Nucleus accumbens (tissue), 56 donors: ENCODE measurements at places on chromosomes 2 and 18.

DNA sequence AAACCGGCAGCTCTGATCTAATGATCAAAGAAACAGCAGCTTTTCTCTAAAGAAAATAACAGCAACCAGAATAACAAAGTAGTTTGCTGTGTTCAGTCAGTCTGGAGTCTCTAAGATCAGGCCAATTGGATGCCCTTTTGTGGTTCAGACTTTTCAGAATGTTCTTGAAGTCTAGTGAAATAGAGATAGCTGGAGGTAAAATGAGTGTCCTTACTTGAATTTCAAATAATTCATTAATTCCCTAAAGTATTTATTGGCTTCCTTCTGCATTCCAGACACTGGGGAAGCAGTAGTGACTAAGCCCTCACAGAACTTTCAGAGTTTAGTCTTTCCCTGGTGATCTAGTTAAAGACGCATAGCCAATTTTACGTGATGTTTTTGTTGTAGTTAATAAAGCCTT is 58.7 kb downstream of the C18orf54 start:
- no peak for DNase-seq

DNA sequence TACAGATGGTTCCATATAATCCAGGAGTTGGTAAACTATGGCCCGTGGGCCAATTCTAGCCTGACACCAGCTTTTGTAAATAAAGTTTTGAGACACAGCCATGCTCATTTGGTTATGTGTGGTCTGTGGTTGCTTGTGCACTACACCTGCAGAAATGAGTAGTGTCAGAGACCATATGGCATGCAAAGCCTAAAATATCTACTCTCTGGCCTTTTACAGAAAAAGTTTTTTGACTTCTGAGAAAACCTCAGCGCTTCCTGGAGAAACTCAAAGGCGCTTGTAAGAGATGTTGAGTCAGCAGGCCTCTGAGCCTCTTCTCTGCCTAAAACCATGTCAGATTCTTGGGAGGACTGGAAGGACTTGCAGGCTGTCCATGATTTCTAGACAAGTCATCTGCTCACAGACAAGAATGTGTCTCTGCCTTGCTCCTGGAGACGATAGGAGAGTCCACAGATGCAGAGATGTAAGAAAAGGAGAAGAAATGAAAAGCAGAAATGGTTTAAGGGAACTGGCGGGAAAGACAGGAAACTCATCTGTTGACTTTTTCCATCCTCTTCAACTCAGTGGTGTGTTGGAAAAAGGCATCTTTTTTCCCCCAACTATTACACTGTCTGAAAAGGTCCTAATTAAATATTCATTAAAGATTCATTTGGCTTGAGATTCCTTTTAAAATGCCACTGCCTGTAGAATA is 5.2 kb downstream of the TTC39C start:
- DNase-seq, result no peak

- no peak for DNase-seq
Observed at GRCh38 chr18:79933765-79934164, 17.7 kb downstream of the SLC66A2 start.

DNA sequence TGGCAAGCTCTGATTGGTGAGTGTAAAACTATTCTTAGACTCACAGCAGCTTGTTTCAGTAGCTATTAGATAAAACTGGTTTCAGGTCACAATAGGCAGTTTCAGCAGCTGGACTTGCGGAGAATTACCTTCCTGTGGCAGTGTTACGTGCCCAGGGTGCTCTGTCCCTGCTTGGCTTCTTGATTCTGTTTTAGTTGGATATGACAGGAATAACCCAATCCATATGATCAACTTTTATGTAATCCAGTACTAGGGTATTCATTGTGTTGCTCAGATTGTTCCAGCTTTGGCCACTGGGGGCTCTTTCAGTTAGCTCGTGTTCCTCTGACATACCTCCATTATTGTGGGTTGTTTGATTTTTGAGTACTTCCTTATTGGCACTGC is 43.1 kb downstream of the INPP4A start:
- DNase-seq, result no peak

GRCh38 chr2:96961210-96961950 is 25.0 kb downstream of the FAM178B start:
- no peak for DNase-seq

- no peak for DNase-seq
Observed at GRCh38 chr2:64945973-64946768, 43.0 kb upstream of the SLC1A4 start.

DNA sequence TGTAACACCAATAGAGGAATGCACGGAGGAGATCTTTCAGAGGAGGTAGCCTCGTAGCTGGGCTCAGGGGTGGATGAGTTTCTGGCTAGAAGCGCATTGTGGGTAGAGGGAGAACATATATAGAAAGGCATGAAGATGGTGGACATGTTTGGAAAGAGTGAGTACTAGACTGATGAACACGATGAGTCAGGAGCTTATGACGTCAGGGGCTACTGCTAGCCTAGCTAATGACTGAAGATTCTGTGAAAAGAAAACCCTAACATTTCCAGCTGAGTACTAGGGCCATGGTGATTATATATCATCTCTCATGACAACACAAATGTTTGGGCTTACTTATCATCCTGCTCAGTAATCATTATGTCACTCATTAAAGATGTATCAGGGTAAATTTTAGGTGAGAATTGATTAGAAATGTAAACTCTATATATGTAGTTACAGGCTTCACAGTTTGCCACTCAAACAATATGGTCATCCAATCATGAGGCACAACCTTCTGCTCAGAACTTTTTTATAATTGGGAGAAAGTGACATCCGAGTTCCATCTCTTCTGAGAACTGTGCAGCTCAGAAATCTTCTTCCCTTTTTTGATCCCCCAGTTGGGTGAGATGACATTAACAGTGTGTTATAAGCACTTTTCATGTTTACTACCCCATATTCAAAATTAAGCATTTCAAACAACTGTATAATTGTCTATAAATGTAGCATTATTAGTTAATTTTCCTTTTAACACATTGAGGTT is 22.2 kb upstream of the IL1RN start:
- DNase-seq, result no peak

DNA sequence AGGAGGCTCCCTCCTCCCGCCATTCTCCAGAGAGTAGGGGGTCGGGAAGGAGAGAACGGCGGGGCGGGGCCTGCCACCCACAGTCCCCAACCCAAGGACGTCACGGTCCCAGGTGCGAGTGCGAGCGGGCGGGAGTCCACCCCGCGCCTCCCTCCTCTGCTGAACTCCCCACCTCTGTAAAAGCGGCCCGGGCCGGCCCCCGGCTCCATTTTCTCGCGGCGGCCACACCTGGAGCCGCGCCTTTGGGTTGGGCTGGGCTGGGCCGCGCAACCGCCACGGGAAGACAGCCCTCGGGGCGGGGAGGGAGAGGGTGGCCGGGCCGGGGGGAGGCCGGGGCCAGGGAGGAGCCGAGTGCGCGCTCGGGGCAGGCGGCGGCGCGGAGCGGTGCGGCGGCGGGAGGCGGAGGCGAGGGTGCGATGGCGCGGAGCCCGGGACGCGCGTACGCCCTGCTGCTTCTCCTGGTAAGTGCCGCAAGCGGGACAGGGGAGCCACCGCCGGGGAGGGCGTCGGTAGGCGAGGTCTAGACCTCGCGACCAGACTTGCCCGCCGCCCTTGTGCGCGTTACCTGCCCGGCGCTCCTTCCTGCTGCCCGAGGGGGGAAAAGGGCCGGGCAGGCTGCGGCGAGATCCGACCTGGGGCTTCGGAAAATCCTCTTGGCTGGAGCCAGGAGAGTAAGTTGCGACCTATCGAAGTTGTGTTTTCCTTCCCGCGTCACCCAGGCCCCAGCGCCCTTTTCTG is at the start of gene DSG2:
Gene DSG2, plus strand, starts transcription at position 342 of the 738 bp plus-strand sequence. Its CDS starts 75 bp downstream, at position 417.
- no peak for DNase-seq

GRCh38 chr2:176934131-176934530 is 278.5 kb upstream of the HNRNPA3 start:
- DNase-seq, result no peak

GRCh38 chr2:112050316-112050715 is 4.8 kb upstream of the TMEM87B start:
- DNase-seq, result no peak

GRCh38 chr2:164700390-164700789 is 79.1 kb upstream of the GRB14 start:
- no peak for DNase-seq

DNA sequence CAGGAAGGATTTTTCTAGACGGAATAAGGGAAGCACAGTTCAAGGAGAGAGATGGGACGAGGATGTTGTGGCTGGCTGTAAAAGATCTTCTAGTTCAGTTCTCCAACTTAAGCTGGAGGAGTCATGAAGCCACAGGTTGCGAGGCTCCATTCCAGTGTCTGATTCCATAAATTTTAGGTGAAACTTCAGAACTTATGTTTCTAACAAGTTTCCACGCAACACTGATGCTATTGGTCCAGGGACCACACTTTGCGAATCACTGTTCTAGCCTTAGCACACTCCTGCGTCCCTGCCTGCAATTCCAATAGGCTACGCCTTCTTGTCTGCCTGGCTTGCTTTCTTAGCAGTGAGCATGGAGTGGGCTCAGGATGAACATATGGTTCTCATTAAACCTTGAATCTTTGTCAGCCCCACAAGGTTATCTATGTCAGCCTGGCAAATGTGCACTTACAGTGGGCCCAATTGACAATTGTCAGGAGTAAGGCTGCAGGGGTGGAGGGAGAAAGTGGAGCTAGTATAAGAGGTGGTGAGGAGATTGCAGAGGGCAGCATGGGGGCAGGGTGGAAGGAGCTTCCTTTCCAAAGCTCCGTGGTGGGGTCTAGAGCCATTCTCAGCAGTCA is 438.1 kb upstream of the ST6GAL2 start:
- DNase-seq, result no peak

DNA sequence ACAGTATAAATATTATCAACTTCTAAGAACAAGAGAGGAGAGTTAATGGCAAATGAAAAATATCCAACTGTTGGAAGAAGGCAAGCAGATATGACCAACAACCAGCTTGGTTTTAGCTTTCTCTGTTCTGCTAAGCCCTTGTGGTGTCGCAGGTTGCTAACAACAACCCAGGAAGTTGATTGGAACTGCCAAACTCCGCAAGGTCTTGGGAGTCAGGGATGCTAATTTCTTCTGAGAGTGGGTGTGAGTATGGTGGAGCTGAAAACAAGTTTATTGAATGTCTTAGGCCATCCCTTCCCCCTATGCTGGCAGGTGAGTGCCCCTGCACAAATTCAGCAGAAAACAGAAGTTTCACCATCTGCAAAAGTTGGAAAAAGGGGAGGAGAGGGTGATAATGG is 17.5 kb downstream of the BZW1 start:
- DNase-seq, result no peak

- no peak for DNase-seq
Observed at GRCh38 chr2:197077336-197077735, 150.8 kb upstream of the PGAP1 start.

DNA sequence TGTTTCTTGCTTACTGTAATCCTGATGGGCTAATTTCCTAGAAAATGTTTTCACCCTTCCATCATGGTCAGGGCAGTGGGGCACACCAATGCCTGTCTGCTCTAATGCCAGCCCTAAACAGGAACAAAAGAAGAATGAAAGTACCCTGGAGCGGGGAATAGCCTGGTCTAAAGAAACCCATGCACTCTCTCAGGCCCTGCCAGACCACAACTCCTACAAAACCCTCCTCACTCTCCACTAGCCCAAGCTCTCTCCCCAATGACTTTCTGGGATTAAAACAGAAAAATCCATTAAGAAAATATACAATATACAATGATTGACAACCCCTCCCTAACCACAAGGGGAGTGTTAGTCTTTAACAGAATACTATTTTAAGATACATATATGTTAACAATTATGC is 67.6 kb downstream of the AAK1 start:
- DNase-seq, result no peak

GRCh38 chr18:73168236-73168635 is 300.4 kb upstream of the NETO1 start:
- DNase-seq, result no peak

DNA sequence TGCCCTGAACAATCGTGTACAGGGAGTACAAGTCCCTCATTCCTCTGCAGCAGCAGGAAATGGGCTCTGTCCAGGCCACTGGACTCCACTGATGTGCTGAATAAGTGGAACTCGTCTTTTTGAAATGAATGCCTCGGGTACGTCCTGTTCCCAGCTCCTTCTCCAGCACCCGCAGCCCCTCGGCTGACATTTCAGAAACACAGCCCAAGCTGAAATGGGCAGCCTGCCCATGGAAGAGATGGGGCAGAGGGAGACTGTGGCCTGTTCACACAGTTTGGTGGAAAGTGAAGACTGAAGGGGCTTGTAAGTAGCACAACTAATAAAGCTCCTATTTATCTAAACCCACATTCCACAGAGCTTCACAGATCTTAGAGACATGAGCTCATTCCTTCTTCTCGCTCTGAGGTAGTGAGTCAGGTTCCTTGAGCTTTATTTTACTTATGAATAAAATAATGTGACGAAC is 498.6 kb downstream of the TXNL1 start:
- DNase-seq, result peak; percentile 78

DNA sequence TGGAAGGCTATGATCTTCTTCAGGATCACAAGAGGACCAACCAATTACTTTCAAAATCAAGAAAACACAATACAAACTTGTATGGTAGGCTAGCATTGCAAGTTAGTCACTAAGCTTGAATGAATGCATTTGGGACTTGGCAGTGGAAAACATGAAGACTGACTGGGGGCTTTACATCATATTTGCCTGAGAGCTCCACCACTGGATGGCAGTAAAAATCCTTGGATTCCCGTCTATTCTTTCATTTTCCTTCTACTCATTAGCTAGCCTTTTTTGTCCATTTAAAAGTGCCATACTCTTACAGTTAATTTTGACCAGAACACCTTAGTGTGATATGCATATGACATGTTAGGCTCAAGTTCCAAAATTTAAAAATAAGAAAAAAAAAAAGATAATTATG is 63.5 kb upstream of the RASGRP3 start:
- no peak for DNase-seq

GRCh38 chr2:238929242-238930081 is 81.6 kb downstream of the TWIST2 start:
- DNase-seq, result peak; percentile 34

DNA sequence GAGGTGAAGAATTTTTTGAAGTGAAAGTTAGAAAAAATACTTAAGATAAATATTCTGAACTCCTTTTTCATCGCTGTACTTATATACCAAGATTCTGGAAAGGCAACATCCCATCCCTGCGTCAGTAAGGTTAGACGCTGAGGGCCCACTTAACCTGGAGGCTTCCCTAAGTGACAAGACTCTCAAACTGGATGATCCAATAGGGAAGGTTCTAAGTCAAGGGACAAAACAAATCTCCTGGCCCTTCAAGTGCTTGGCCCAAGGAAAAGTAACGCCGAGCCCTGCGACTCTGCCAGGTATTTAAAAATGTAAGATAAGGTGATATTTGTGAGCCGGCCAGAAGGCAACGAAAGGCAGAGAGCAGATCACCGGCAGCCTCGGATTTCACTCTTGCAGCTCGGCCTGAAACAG is 1.3 kb downstream of the STK39 start:
- DNase-seq, result no peak

DNA sequence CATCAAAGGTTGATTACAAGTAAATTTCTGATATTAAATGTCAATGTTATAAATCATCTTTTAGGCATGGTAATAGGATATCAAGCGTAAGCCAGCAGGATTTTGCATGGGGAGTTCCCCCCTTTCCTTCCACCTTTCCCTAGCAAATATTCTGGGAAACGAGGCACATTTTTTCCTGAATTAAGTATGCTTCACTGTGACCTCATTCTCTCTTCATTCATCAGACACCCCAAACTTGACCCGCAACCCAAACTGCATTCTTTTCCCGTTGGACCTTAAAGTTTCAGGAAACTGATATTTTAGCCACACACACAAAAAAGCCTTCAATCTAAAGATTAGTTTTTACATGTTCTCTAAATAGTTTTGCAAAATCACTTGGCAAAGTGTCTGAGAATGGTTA is 214.5 kb upstream of the CTAGE1 start:
- no peak for DNase-seq
